ENCODE measurements at places on chromosomes 6 and 20.
A peak's percentile ranks its signal among the peaks of the same experiment; 100 is the strongest.

DNA sequence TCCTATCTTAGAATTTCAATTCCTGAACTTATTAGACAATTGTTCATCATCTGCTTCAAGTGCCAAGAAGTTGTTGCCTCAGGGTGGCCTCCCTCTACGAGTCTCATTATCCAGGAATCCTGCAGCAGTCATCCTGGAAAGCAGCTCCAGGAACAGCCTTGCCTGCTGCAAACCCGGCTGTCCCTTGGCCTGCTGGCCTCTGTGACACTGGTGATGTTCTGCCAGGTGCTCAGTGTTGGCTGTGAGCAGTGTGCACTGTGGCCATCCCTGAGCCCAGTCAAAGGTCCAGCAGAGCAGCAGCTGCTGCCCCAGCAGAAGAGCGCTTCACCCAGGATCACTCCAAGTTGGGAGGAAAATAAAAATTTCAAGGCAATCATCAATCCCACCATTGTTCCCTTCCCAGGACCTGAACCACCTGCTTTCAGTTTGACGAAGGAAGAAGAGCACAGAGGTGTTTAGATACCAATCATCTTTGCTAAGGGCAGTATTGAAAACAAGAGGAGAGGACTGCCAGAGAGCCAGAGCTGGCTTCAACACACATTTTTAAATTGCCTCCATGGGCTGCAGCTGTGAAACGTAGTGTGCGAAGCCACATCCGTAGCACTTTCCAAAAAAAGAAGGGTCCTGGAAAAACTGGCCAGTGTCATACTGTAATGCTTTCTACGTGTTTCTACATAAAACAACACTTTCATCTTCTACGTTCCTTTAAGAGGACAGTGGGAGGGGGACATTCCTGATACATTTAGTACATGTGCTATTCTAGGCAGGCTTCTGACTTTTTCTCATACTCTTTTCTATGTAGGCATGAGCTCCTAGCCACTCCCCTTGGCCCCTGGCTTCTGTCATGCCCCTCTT, 7.2 kb upstream of the FAM50B start:
- DNase-seq = peak; percentile 72

DNA sequence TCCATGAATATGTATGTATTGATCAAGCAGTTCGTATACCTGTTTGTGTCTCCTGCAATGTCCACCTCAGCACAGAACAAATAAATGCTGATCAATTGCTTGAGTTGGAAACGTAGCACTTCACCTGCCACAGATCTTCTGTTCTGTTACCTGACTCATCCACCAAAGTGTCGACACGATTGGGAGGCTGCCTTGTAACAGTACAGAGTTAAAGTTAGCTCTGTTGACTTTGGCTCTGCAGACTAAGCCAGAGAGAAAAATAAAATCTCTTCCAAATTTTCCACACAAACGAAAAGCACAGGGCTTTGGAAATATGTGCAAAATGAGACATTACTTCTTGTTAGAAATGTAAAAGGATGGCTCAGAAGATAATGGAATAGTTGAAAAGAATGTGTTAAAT, 245.4 kb downstream of the NRN1 start:
- no peak for DNase-seq

DNA sequence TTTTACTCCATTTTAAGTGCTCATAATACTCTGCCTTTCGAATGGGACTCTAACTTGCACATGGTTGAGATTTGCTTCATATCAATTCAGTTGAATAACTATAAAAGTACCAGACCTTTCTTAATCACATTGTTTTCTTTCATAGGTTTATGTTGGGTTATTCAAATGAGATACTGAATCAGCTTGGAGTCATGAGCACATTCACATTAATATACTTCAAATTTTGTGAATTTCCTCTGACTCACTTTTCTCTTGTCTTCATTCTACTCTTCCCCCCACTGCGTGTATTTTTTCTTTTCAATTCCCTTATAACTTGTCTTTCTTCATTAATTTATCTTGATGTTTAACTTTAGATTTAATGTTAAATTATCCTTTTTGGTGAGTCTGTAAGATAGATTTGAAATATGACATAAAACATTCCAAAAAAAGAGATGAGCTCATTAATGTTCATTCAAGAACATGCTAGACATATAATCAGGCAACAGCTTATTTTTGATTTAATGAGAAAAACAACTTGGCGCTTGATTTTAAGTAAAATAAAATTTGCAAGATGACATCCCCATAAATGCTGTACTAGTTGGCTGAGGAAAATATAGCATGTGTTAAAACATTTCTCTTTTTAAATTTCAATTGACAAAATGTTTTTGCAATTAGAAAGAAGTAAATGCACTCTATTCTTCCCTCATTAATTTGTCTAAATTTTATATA, 736.0 kb downstream of the CD109 start:
- DNase-seq = no peak

DNA sequence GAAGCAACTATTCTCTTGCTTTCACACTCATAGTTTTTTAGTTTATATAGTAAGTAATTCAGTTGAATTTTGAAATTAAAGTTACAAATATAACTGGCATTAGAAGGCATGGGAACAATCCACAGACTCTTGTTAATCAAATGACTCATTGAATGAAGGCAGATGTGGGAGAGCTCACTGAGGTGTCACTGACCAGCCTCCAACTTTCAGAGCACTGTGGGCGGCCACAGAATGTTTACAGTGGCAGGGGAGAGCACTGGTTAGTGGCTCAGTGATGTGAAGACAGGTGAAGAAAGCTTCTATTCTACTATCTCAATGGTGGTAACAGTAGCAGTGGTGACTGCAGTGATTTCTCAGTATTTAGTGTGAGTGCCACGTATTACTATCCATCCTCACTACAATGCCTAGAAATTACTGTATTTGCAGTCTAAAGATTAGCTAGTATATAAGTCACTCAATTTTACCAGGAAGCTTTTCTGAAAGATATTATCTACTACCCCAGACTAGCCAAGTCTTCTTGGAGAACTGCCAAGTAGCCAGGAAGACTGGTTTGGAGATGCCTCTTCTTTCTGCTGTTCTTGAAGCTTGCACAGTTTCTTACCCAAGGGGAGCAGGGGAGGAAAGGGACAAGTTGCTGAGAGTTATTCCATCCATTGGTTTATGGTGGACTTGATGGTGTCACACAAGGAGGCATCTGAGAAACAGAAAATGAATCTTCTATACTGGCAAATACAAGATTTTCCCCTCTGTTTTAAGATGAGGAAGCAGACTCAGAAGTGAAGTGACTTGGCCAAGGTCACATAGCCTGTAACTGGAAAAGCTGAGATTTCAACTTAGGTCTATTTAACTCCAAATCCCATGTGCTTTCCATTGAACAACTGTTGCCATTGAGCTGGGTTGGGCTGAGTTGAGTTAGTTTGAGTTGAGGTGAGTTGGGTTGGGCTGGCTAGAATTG, 231.2 kb downstream of the ANKRD60 start:
- DNase-seq = no peak

DNA sequence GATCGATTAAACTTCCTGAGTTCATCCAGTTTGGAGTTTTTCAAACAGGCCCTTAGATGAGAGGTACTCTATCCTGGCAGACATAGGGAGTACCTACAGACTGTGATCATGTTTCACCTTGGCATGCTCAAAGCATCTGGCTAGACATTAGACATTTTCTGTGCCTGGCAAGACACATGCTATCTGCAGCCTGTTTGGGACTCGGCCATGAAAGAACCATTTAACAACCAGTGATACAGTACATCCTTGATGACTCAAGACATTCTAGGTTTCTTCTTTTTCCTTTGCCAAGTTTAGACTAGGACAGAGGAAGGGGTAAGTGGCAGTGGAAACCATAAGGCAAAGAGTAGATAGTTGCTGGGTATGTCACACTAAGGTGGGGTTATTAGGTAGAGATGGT, 15.4 kb upstream of the PAQR8 start:
- no peak for DNase-seq

DNA sequence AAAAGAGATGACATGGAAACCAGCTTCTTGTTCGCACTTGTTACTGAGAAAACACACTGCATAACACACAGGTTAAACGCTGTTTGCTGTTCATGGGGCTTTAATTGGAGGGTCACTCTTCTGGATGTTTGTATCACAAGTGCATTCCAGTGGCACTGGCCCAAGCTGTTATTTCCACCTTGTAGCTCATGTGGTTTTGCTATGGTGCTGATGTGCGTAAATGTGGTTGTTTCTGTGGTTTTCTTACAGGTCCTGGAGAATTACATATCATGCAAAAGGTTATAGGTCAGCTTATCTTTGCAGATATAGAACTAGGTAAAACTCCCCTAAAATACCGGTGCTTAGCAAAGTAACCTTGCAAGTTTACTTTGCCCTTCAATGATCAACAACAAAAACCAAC, 89.3 kb upstream of the AHI1 start:
- no peak for DNase-seq

- no peak for DNase-seq
These were observed 144.7 kb downstream of the ALDH8A1 start for GRCh38 chr6:134805168-134805567.

DNA sequence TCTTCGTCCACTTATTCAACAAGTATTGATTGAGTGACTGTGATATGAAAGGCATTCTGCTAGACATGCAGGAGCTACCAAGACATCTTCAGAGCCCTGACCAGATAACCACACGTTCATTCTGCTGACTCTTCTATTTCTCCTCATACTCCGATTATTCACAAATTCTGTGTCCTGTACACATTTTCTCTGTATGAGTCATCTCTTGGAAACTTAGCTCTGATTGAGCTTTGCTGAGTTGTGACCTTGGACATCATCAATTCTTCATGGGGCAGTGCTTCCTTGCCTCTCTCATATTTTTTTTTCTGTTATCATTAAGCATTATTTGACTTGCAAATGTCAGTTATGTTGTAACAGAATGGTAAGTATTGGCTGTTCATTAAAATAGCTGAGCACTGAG, 351.6 kb upstream of the CNR1 start:
- no peak for DNase-seq

DNA sequence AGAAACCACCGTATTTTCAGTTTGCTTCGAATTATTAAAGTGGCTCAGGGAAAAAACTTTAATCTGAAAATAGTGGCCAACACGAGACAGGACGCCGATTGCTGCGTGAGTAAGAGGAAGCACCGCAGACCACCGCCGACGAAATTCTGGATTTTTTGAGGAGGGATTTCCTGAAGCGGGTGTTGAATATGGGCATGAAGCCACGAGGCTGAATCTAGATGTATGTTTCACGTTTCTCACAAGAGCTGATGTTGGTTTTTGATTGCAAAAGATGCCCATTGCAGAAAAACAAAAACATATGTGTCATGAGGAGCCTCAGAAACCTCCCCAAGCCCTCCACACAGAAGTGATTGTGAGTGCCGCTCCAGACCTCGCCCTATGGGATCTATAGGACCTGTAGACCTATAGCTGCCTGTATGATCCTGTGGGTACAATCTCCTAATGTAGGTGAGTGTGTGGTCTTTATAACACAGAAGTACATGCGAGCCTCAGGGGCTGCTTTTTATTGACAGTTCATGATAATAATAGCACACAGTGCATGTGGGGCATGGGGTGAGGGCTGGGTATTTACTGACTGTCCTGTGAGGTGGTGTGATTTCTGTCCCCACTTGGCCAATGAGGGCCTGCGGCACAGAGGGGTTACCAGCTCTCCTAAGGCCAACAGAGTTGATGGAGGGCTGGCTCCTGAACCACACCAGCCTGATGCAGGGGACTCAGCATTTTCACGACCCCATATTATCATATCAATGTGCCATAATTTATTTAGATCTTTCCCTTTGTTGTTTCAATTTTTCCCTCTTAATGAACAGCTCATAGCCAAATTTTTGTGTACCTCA, 243.9 kb downstream of the DLL1 start:
- no peak for DNase-seq

- DNase-seq = no peak
These were observed 57.2 kb downstream of the C6orf58 start for GRCh38 chr6:127634178-127634577.

GRCh38 chr20:62605236-62605943, 36.9 kb upstream of the SLCO4A1 start:
- no peak for DNase-seq

DNA sequence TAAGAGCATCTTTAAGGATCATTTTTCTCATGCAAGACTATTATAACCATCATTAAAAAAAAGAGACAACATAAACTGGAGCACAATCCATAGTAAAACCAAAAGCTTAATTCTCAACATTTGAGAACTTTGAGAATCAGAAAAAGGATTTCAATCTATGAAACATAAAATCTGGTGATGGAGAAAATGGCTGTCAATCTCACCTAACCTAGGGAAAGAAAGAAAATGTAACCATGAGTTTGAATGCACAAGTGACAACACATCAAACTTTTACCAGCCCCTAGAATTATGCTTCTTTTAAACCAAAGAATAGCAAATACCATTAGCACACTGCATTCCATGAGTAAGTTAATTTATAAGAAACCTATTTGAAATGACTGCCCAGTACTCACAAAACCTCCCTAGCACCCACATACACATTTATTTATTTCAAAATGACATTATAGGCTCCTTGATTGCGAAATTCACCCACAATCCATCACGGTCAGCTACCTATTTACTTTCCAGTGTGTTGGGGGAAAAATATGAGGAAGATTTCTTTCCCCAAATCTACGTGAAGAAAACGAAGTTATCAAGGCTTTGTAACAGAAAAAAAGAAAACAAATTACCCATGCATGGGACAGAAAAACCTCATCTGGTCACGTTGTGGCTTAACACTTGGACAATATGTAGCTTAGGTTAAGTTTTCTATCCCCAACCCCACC, 828 bp downstream of the ASCC3 start:
- no peak for DNase-seq

- DNase-seq = no peak
These were observed 34.7 kb downstream of the BMP2 start for GRCh38 chr20:6802227-6802626.

DNA sequence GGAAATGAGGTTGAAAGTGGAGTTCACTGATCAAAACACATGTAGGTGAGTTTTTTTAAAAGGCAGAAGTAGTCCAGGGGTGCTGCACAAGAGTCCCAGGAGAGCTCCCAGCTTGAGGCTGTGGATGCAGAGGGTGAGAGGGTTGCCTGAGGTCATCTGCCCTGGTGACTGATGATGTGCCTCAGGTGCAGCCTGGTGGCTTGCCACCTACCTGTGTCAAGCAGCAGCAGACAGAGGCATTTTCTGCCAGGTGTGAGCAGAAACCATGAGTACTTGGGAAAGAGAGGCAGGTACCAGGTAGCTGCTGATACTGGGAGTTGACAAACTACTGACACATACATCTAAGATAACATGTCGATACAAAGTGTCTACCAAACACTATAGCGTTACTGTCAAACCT, 92.5 kb downstream of the SCP2D1 start:
- DNase-seq = no peak

DNA sequence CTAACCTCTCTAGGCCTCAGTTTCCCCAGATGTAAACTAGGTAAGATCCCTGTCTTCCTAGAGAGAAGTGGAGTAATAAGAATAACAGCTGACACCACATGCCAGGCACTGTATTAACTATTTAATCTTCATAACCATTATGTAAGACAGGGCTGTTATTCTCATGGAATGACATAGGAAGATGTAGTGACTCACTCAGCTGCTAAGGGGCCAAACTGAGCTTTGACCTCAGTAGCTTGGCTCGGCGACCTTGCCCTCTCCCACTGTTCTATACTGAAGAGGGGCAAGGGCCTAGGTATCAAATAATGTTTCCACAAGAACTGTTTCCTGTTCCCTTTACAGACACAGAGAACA, 2.9 kb upstream of the MDGA1 start:
- DNase-seq = no peak
